Psoas muscle (tissue), 8 donors: ENCODE measurements at places on chromosomes 1 and 21.

DNA sequence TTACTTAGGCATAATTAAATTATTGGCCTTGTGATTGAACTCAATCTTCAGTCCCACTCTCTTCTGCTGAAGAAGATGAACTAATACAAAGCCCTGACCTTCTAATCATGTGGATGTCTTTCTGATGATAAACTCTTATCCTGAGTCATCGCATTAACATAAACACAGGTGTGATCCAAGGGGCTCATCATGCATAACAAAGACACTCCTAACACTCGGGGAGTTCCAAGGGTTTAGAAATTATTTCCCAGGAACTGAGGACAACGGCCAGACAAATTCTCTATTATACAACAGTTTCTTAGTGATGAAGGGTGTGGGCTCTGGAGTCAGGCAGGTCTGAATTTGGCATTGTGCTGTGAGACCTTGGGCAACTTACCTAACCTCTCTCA lies 18.0 kb downstream of the DUSP10 start:
- peak overlapping the region; percentile 68 for H3K27ac ChIP-seq
- no peaks in the 10 kb centered on the region for H3K36me3 ChIP-seq
- no peaks in the 10 kb centered on the region for H3K27me3 ChIP-seq
- H3K4me1 ChIP-seq = peaks cover 77% of the 10 kb centered on the region

- no peak overlapping the region for H3K27ac ChIP-seq
- no peak overlapping the region for H3K4me3 ChIP-seq
- peaks cover 6% of the 10 kb centered on the region for H3K4me1 ChIP-seq
- H3K27me3 ChIP-seq = peaks cover 3% of the 10 kb centered on the region
- peak; percentile 59 for DNase-seq
These were observed 24.6 kb downstream of the PKP1 start for GRCh38 chr1:201307760-201308499.

- peak overlapping the region; percentile 53 for H3K27ac ChIP-seq
- H3K27me3 ChIP-seq = no peaks in the 10 kb centered on the region
- no peaks in the 10 kb centered on the region for H3K36me3 ChIP-seq
These were observed 19.1 kb downstream of the CSF1 start for GRCh38 chr1:109929588-109930251.

GRCh38 chr1:14815175-14815877 lies 216.8 kb downstream of the KAZN start:
- no peak for DNase-seq
- H3K27me3 ChIP-seq = no peaks in the 10 kb centered on the region
- no peaks in the 10 kb centered on the region for H3K4me1 ChIP-seq
- H3K36me3 ChIP-seq = no peaks in the 10 kb centered on the region

DNA sequence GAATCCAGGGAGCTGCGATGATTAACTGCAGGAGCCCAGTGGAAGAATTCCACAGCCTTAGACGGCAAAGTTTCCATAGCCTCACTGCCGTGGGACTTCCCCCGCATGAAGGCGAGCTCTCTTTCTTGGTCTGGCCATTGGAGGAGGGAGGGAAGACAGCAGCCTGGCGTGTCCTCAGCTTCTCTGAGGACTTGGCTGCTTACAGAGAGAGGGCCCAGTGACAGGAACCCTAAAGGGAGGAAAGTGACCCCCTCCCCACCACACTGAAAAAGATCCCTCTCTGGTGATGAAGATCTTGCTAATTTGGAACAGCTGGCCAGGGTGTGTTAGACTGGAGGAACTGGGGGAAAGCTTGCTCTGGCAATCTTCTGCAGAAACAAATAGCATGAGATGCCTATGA lies 41.0 kb downstream of the ATP2B4 start:
- peaks cover 38% of the 10 kb centered on the region for H3K4me1 ChIP-seq
- no peaks in the 10 kb centered on the region for H3K27me3 ChIP-seq

- no peaks in the 10 kb centered on the region for H3K36me3 ChIP-seq
- DNase-seq = no peak
- peaks cover 12% of the 10 kb centered on the region for H3K4me1 ChIP-seq
- H3K4me3 ChIP-seq = peak overlapping the region; percentile 4
These were observed 67.5 kb upstream of the ANGPTL1 start for GRCh38 chr1:178938101-178938958.

- no peaks in the 10 kb centered on the region for H3K27me3 ChIP-seq
- H3K4me1 ChIP-seq = no peaks in the 10 kb centered on the region
- no peak overlapping the region for H3K27ac ChIP-seq
- H3K36me3 ChIP-seq = no peaks in the 10 kb centered on the region
- no peak for DNase-seq
These were observed 300.5 kb downstream of the BRINP2 start for GRCh38 chr1:177471244-177471643.

DNA sequence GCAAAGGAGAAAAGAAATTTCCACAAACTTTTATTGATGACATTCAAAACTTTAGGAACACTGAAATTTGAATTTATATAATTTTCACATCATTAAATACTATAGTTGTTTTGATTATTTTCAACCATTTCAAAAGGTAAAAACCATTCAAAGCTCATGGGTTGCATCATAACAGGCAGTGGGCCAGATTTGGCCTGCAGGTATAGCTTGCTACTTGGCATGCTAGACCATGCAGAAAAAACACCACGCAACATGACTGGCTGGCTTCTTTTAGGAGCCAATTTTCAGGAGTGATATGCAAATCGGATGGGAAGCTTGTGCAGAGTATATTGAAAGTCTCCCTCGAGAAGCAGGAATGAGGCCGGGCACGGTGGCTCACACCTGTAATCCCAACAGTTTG lies 144.8 kb downstream of the GLUL start:
- DNase-seq = no peak
- no peaks in the 10 kb centered on the region for H3K4me1 ChIP-seq
- no peaks in the 10 kb centered on the region for H3K36me3 ChIP-seq
- no peak overlapping the region for H3K4me3 ChIP-seq

DNA sequence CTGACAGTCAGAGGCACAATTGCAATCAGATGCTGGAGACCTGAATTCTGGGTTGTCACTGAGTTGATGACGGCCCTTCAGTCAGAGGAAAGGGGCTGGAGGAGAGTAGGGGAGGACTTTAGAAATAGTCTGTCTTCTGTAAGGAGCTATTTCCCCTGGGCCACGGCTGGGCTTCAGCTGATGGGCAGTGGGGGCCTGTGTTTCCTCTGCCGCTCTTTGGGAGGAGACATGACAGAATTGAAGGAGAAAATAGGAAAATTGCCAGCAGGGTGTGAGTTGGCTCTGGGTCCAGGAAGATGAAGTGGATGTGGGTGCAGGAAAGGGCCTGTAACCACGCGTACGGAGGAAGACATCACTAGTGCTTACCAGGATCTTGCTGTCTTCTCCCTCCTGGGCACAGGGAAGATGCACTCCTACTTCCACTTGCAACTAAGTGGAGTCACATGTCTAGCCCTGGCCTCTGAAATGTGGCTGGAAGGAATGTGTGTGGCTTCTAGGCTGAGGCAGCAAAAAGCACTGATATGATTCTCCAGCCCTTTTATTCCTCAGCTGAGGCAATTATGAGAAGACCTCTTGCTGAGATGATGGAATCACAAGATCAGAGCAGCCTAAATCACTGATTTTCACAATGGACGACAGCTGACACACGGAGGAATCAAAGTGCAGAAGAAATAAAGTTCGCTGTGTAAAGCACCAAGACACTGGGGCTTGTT lies 250.0 kb downstream of the GRIK3 start:
- DNase-seq = no peak
- H3K36me3 ChIP-seq = no peaks in the 10 kb centered on the region
- no peak overlapping the region for H3K4me3 ChIP-seq
- no peaks in the 10 kb centered on the region for H3K4me1 ChIP-seq
- peaks cover 22% of the 10 kb centered on the region for H3K27me3 ChIP-seq

DNA sequence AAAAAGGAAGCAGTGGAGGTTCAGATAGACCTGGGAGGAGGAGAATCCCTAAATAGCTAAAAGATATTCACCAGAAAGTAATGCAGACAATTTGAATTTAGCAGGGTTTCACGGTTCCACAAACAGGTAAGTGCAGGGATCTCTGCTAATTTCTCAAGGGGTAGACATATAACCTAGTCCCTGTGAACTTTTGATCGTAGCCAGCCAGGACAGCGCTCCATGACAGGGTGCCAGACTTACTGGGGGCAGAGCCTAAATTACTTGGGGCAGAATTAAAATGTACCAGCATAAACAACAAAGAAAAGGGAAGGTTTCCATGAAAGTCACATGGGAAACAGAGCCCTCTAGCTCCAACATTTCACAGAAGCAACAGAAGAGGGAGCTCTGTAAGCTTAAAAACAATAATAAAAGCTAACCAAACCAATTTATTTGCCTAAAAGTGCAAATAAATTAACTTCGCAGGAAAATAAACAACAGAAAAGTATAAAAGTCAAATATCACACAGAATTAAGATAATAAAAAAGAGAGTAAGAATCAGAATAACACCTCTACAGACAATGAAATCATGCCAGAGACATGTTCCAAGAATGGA lies 198.3 kb downstream of the DUSP10 start:
- no peaks in the 10 kb centered on the region for H3K36me3 ChIP-seq
- H3K4me3 ChIP-seq = no peak overlapping the region
- no peaks in the 10 kb centered on the region for H3K4me1 ChIP-seq
- no peak overlapping the region for H3K27ac ChIP-seq

- DNase-seq = no peak
- H3K4me3 ChIP-seq = no peak overlapping the region
- H3K36me3 ChIP-seq = no peaks in the 10 kb centered on the region
- no peaks in the 10 kb centered on the region for H3K4me1 ChIP-seq
These were observed 213.9 kb downstream of the DSCAM start for GRCh38 chr21:40633048-40633447.

GRCh38 chr1:209162651-209163050 lies 420.9 kb upstream of the CAMK1G start:
- H3K27me3 ChIP-seq = no peaks in the 10 kb centered on the region
- H3K4me1 ChIP-seq = no peaks in the 10 kb centered on the region
- no peak for DNase-seq
- H3K36me3 ChIP-seq = no peaks in the 10 kb centered on the region

- H3K27ac ChIP-seq = no peak overlapping the region
- no peaks in the 10 kb centered on the region for H3K4me1 ChIP-seq
- no peaks in the 10 kb centered on the region for H3K36me3 ChIP-seq
- H3K4me3 ChIP-seq = no peak overlapping the region
These were observed 87.0 kb downstream of the TNR start for GRCh38 chr1:175656416-175656815.

DNA sequence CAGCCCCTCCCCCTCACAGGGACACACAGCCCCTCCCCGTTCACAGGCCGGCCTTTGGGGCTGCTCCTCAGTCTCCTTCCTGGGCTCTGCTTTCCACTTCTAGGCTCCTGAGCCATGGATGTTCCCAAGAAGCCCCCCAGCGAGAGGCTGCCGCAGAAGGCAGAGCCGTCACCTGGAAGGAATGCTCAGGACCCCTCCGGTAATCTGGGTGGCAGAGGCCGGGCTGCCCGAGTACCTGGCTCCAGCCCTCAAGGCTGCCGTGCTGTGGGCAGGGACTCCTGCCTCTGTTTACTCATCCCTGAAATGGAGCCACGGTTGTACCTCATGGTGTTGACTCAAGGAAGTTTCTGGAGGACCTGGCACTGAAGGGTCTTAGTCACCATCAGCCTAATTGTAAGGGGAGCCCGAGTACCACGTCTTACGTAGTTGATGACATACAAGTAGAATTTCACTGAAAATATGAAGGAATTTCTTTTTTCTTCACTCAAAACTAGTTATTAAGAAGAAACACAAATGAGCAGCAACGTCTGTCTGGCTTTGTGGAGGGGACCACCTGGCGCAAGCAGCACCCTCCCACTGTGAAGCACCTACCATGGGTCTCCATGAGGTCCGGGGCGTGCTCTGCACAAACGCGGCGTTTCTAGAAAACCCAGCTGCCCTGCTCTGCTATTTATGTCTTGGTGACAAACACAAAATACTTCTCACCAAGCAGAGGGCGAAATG lies 33.7 kb downstream of the PRDM15 start:
- H3K27me3 ChIP-seq = no peaks in the 10 kb centered on the region
- no peak for DNase-seq
- no peak overlapping the region for H3K27ac ChIP-seq
- H3K4me3 ChIP-seq = no peak overlapping the region

- peak overlapping the region; percentile 36 for H3K27ac ChIP-seq
- no peak overlapping the region for H3K4me3 ChIP-seq
- H3K4me1 ChIP-seq = peaks cover 40% of the 10 kb centered on the region
- no peaks in the 10 kb centered on the region for H3K27me3 ChIP-seq
These were observed 12.3 kb downstream of the ZBTB7B start for GRCh38 chr1:155014709-155015508.
